ENCODE measurements at places on chromosomes 3 and 15.

DNA sequence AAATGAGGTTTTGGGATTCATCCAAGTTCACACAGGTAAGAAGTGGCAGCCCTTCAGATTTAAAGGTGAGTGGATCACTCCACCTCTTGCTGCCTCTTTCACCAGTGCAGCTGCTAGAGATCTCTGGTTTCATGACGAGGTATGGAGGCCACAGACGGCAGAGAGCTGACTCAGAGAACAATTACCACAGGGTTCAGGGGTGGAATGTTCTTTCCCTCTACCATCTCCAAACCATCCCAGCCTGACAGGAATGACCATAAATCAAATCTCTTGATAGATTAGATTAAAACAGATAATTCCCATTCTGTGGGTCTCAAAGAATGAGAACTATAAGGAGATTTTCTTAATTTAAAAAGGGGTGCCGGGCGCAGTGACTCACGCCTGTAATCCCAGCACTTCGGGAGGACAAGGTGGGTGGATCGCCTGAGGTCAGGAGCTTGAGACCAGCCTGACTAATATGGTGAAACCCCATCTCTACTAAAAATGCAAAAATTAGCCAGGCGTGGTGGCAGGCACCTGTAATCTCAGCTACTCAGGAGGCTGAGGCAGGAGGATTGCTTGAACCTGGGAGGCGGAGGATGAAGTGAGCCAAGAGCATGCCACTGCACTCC lies 174.2 kb upstream of the ATP11B start:
- no peak for DNase-seq

DNA sequence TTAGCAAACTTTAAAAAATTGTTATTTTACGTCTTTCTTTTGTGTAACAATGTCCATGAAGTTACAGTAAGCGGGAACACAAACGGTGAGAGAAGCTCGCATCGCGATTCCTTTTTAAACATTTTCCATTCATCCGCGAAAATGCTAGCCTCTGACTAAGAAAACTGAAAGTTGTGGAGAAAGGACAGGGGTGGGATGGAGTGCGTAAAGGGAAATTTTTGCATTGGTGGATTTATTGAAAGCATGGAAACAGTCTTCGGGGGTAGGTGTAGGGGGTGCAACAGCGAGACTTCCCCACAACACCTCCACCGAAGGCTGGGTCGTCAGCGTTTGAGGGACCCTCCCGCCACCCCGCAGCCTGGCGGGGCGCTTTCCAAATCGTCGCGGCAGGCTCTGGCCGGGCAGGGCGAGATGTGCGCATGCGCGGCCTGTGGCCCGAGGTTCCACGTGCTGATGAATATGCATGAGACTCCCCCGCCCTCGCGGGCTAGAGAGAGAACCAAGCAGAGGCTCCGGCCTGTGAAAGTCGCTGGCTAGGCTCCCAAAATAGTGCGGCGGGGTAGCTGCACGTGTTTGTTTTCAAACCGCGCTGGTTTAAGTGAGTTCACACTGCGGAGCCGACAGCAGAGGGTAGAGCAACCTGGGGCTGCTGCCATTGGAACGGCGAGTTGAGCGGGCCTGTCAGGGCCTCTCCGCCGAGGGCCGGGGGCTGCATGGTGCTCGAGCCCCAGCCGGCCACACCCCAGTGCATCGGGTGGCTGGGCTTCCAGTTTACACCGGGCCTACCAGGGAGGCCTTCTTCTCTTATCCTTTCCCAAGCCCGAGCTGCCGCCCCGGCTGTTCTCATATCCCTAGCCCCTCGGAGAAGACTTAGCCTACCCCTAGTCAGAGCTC lies 9.9 kb downstream of the ZIC1 start:
- peak; percentile 84 for DNase-seq

- no peak for DNase-seq
These were observed 80.1 kb upstream of the TSC22D2 start for GRCh38 chr3:150327678-150328653.

DNA sequence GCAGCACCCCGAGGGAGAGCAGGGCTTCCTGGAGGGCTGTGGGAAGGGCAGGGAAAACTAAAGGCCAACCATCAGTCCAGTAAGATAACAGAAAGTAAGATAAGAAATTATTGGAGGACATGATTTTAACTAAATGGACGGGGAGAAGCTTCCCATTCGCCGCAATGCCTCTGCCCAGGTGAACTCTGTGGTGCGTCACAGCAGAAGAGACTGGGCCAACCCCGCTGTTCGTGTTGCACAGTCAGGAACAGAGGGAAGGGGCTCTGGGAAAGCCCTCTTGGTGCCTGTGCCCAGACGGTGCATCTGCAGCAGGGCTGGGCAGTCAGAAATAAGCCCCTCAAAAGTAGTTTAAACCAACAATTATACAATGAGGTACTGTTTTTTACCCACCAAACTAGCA lies 284.1 kb downstream of the OCA2 start:
- DNase-seq, result no peak

Measured in nephron progenitor cell (in vitro differentiated cells).